ENCODE measurements at places on chromosomes 6 and 20.

DNA sequence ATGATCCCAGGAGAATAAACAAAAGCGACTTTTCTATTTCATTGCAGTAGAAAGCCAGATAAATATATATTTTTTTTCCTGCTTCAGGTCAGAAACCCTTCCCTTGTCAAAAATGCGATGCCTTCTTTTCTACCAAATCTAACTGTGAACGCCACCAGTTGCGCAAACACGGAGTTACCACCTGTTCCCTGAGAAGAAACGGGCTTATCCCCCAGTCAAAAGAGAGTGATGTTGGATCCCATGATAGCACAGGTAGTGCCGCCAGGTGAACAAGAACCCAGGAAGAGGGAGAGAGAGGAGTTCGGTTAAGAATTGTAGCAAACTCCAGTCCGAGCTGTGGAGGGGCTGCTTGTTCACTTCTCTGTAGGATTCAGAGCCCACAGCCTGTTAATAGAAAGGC, 72.6 kb downstream of the SSR1 start:
- DNase-seq = no peak

DNA sequence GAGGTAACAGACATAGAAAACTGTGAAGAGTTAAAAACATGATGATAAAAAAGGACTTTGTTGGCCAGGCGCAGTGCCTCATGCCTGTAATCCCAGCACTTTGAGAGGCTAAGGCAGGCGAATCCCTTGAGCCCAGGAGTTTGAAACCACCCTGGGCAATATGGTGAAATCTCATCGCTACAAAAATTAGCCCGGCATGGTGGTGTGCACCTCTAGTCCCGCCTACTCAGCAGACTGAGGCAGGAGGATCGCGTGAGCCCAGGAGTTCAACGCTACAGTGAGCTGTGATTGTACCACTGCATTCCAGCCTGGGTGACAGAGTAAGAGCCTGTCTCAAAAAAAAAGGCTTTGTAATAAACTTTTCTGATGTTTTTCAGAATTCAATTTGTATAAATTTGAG, 60.1 kb downstream of the GFOD1 start:
- DNase-seq = no peak

DNA sequence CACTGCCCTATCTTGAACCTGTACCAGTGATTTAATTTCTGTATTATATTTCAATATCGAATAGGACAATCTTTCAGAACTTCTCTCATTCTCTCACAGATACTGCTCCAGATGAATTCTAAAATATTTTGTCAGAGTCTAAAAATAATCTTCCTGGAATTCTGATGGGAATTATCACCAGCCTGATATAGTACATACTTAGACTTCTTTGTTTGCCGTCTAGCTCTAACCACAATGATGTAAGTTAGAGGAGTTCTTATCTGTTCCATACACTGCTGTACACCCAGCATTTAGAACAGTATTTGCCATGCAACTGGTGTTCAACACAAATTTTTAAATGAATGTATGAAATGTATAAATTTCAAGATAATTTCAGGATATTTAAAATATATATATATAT, 1.3 kb upstream of the HUS1B start:
- no peak for DNase-seq

- DNase-seq = no peak
These were observed 79.5 kb downstream of the CD83 start for GRCh38 chr6:14197118-14197517.
